ENCODE measurements at places on chromosomes 11 and 22. TPM values are rescaled to one million over a fixed set of nuclear protein-coding genes. Genes with fewer than 3 reads are reported as not detected.

GAB4 gene
- total RNA-seq = not detected

DNA sequence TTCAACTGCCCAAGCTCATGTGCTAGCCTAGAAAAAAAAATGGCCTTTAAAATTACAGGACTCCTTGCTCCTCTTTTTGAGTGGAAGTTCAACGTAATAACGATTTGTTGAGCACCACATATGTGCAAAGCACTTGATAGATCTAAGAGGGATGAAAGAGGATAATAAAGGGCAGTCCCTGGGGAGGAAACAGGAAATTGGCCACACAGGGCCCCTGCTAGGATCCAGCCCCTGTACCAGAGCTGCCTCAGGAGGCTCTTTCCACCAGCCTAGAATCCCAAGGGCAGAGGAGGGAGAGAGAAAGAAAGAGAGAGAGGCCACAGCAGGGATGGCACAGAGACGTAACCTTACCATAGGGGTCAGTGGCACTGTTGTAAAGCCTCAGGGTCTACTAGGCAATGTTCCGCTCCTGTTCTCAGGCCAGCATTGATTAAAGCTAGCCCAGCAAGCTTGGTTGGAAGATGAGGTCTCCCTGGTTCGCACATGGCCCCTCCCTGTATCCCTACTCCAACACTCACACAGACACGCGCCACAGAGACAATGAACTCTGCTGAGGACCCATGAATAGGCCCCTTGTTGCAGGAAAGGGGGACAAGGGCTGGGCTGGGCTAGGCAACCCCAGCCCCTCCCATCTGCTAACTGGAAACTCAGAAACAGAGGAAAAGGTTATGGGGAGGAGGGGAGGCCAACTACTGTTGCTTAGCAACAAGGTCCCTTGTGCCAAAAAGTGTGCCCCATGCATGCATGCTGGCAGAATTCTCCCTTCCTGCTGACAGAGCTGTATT is at the start of gene TMPRSS5:
Gene TMPRSS5 (minus strand): TSS at position 438 of the 785 bp plus-strand sequence. CDS start 84 bp downstream, at position 354.
- H3K36me3 ChIP-seq = no peaks in the 10 kb centered on the region
- H3K4me3 ChIP-seq = no peak within 1 kb of the TSS
- H3K27ac ChIP-seq = no peak within 1 kb of the TSS
- no peak for DNase-seq

KLHDC7B gene
- 1.9 TPM for total RNA-seq

- no peak overlapping the region for H3K4me3 ChIP-seq
- peaks cover 23% of the 10 kb centered on the region for H3K4me1 ChIP-seq
- DNase-seq = no peak
- no peaks in the 10 kb centered on the region for H3K27me3 ChIP-seq
- no peak overlapping the region for H3K27ac ChIP-seq
- H3K36me3 ChIP-seq = no peaks in the 10 kb centered on the region
Observed at GRCh38 chr11:75496305-75496752, 29.4 kb downstream of the GDPD5 start.

DNA sequence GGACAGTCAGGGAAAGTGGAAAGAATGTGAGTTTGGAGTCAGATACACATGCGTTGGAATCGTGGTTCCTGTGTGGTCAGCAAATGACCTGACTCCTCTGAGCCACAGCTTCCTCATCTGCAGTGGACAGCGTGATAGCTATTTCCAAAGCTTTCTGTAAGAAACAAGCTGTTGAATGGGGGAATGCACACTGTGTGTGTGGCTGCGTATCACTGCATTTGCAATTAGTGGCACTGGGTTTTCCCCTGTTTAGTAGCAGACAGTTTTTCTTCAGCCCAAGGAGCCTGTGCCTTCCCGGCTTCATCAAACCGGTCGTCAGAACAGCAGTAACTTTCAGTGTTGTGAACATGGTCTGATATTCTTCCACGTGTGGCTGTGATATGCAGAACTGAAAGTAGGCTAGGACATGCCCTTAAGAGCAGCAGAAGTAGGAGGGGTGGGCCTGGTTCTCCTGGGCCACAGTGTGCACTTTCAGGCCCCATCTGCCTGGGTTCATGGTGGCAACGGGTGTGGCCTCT is 121.5 kb downstream of the RRAS2 start:
- peaks cover 13% of the 10 kb centered on the region for H3K27me3 ChIP-seq
- H3K36me3 ChIP-seq = no peaks in the 10 kb centered on the region
- no peaks in the 10 kb centered on the region for H3K4me1 ChIP-seq
- H3K4me3 ChIP-seq = no peak overlapping the region
- DNase-seq = no peak
- H3K27ac ChIP-seq = no peak overlapping the region

CLDN5 gene
- total RNA-seq = not detected

DNA sequence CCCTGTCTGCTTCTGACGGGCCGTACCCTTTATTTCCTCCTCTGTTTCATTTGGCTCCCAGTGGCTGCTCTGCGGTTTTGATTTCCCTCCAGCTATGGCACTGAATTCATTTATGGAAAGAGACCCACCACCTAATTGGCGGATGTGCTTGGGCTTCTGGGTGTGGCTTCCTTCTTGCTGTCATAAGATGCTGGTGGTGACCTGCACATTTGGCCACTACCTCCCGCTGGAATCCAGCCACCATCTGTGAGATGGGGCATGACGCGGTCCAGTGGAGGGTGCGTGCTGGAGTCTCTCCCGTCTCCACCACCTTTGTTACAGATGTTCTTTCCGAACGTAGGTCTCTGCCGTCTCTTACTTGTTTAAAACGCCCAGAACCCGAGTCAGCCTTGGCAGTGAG is 47.7 kb upstream of the FADD start:
- H3K27ac ChIP-seq = no peak overlapping the region
- peak; percentile 53 for DNase-seq
- no peak overlapping the region for H3K4me3 ChIP-seq

GRCh38 chr22:27987557-27987956 is 68.5 kb upstream of the PITPNB start:
- no peak overlapping the region for H3K4me3 ChIP-seq
- no peaks in the 10 kb centered on the region for H3K27me3 ChIP-seq
- H3K4me1 ChIP-seq = peaks cover 19% of the 10 kb centered on the region
- peak; percentile 92 for DNase-seq
- no peaks in the 10 kb centered on the region for H3K36me3 ChIP-seq
- peak overlapping the region; percentile 49 for H3K27ac ChIP-seq

GRCh38 chr11:125190566-125190965 is 26.0 kb downstream of the PKNOX2 start:
- DNase-seq = no peak
- H3K4me1 ChIP-seq = peaks cover 10% of the 10 kb centered on the region
- no peak overlapping the region for H3K4me3 ChIP-seq
- no peak overlapping the region for H3K27ac ChIP-seq
- H3K27me3 ChIP-seq = no peaks in the 10 kb centered on the region

GRCh38 chr11:119793335-119793984 is 64.5 kb upstream of the NECTIN1 start:
- H3K4me3 ChIP-seq = no peak overlapping the region
- H3K36me3 ChIP-seq = no peaks in the 10 kb centered on the region
- H3K27me3 ChIP-seq = no peaks in the 10 kb centered on the region
- H3K4me1 ChIP-seq = peaks cover 53% of the 10 kb centered on the region
- H3K27ac ChIP-seq = peak overlapping the region; percentile 31

DNA sequence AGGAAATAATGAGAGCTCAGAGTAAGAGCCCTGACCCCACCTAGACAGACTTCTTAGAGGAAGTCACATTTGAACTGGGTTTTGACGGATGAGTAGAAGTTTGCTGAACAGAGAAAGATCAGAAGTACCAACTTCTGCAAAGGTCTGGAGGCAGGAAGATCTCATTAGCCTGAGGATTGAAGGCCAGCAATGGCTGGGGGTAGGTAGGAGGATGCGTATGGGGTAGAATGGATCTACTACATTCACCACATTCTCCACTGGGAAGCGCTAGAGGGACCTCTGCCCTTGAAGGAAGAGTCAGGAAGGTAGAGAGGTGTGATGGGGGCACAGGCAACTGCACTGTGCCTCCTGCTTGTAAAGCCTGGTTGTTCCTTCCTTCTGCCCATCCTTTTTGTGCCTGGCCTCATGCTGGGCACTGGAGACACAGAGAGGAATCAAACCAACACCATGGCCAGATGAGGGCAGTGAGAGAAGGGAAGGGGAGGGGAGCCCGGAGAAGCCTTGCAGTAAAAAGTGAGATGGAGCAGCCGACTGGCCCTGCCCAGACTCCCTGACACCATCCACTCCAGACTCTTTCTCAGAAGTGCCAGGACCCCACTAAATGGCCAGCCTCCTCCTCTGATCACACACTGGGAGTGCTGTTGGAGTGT is 4.9 kb downstream of the TPBGL start:
- no peaks in the 10 kb centered on the region for H3K36me3 ChIP-seq
- peaks cover 3% of the 10 kb centered on the region for H3K4me1 ChIP-seq
- DNase-seq = no peak
- H3K27ac ChIP-seq = no peak overlapping the region
- no peak overlapping the region for H3K4me3 ChIP-seq
- peaks cover 38% of the 10 kb centered on the region for H3K27me3 ChIP-seq

OR56A1 gene
- total RNA-seq = not detected

DNA sequence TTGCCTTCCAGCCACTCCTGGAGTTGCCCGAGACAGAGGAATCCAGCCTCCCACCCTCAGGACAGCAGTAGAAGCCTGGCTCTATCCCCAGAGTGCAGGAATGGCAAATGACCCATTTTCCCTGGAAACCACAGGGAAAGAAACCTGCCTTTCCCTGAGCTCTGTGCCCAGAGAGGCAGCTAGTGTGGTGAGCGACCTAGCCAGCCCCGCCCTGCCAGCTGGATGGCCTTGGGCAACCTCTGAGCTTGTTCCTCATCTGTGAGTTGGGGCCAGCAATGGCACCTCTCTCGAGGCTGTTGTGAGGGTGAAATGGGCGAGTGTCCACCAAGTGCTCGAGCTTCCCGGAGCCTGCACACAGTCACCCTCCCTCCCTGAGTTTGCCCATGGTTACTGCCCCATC is 3.7 kb downstream of the OMP start:
- H3K27ac ChIP-seq = no peak overlapping the region
- no peaks in the 10 kb centered on the region for H3K36me3 ChIP-seq
- peaks cover 46% of the 10 kb centered on the region for H3K4me1 ChIP-seq
- H3K27me3 ChIP-seq = no peaks in the 10 kb centered on the region

OR51B5 gene
- not detected for total RNA-seq

- peaks cover 5% of the 10 kb centered on the region for H3K36me3 ChIP-seq
- H3K4me3 ChIP-seq = no peak overlapping the region
- peak; percentile 30 for DNase-seq
- H3K27me3 ChIP-seq = no peaks in the 10 kb centered on the region
Observed at GRCh38 chr11:103055221-103055890, 36.6 kb downstream of the DCUN1D5 start.

DNA sequence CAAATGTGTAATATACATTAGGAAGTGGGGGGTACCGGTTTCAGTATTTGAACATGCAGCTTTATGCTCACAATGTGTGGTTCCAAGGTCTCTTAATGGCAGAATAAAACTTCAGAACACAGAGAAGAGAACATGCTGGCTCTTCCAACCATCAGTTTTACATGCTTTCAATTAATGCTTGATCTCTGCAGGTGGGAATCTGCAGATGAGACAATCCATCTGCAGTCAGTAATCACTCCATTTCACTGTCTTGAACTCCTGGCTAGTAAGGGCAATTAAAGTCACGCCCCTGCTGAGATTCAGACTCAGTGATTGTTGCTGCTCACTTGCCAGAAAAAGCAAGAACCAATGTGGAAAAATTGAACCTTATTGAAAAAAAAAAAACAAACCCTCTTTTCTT is 945.7 kb downstream of the DLG2 start:
- DNase-seq = no peak
- H3K4me1 ChIP-seq = no peaks in the 10 kb centered on the region
- H3K27ac ChIP-seq = no peak overlapping the region
- H3K36me3 ChIP-seq = no peaks in the 10 kb centered on the region

DNA sequence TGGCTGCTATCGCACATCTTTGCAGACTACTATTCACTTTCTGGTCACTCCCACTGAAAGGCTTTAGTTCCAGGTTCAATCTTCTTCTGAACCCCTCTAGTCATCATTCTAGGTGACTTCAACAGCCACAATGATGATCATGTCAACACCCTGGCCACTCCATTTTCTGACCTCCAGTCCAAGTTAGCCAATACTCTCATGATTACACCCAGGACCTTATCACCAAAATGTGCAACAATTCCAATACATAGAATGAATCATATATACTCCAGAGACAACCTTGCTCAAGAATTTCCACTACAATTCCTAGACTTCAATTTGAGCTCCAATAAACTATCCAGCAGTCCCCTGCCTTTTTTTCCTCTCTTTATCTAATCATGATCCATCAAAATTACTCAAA is 70.7 kb downstream of the PAK1 start:
- no peak overlapping the region for H3K27ac ChIP-seq
- H3K36me3 ChIP-seq = no peaks in the 10 kb centered on the region
- peaks cover 9% of the 10 kb centered on the region for H3K4me1 ChIP-seq

- no peaks in the 10 kb centered on the region for H3K36me3 ChIP-seq
- peak; percentile 2 for DNase-seq
- H3K4me1 ChIP-seq = peaks cover 3% of the 10 kb centered on the region
- no peak overlapping the region for H3K4me3 ChIP-seq
Observed at GRCh38 chr11:8613036-8613435, 19.0 kb upstream of the STK33 start.

- H3K4me1 ChIP-seq = no peaks in the 10 kb centered on the region
- H3K27ac ChIP-seq = no peak overlapping the region
- no peak overlapping the region for H3K4me3 ChIP-seq
- no peak for DNase-seq
- H3K36me3 ChIP-seq = no peaks in the 10 kb centered on the region
Observed at GRCh38 chr11:23272095-23272494, 411.8 kb upstream of the CCDC179 start.

DESI1 gene
- total RNA-seq = 48.2 TPM

DNA sequence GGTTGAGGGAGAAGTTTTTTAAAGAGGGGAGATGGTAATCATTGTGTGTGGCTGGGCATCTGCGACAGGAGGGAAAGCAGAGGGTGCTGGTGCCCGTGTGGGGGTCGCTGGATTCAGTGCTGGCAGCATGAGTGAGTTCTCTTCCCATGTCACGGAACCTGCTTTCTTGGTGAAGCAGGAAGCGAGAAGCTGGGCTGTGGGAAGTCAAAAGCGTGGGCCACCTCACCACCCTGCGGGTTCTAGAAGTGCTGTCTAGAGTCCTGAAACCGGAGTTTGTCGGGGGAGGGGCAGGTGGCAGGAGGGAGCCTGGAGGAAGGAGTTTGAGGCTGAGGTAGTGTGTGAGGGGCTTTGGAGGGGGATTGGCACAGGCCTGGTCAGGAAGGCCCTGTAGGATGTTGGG is 14.2 kb downstream of the SART1 start:
- no peak overlapping the region for H3K4me3 ChIP-seq
- H3K27ac ChIP-seq = no peak overlapping the region
- peaks cover 12% of the 10 kb centered on the region for H3K36me3 ChIP-seq
- H3K27me3 ChIP-seq = no peaks in the 10 kb centered on the region
- H3K4me1 ChIP-seq = no peaks in the 10 kb centered on the region

GRCh38 chr22:41762980-41763779 is 37.3 kb upstream of the CCDC134 start:
- no peak overlapping the region for H3K4me3 ChIP-seq
- H3K27ac ChIP-seq = no peak overlapping the region
- H3K27me3 ChIP-seq = no peaks in the 10 kb centered on the region
- no peak for DNase-seq

RTN4R gene
- total RNA-seq = 1.9 TPM

SLC29A2 gene
- 6.6 TPM for total RNA-seq

Data from astrocyte (in vitro differentiated cells and primary cell).